ENCODE measurements at places on chromosomes 2 and 18.

DNA sequence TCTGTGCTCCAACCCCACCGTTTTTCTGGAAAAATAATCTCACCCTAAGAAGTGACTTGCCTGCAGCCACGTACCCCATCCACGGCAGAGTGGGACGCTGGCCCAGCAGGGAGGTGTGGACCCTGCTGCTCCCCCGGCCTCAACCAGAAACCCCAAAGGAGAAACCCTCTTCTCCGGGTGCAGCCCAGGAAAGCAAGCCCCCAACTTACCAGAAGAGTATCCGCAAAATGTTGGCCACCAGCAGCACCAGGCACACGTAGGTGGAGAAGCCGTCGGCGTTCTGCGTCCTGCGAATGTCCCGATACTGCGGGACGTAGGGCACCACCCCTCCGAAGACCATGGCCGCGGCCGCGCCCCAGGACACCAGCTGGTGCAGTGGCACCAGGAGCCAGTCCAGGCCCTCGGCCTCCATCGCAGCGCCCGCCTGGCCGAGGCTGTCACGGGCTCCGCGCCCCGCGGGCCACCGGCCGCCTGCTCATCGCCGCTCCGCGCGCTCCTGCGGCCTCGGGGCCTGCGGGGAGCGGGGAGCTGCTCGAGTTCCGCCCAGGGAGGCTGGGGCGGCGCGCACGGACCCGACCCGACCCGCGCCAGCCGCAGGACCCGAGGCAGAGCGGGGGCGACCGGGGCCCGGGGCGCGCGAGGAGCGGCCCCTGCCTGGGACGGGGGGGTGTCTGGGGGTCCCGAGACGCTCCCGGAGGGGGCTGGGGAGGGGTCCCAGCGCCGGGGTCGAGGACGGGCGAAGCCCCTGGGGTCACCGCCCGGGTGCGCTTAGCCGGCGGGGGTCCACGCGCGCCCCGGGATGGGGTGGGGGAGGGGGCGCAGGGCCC lies 725 bp downstream of the SLC66A2 start:
- DNase-seq, result no peak

DNA sequence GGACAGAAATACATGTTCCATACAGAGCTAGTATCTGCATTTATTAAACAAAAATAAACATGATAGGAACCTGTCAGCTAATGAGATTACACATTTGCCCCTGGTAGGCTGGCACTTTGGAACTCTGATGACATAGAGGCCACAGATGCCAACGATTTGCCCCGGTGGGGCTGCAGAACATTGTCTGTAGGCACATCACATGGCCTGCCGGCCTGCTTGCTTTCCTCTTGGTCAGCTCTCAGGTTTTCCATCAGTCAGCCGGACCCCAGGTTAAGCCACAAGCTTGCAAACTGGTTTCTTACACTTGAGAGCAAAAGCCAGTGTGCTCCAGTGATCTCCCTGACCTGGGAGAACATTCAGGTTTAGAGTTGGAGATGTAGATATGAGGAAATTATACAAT lies 60.3 kb downstream of the CRACDL start:
- DNase-seq, result no peak

- DNase-seq, result no peak
These were observed 291.6 kb downstream of the CMPK2 start for GRCh38 chr2:6574121-6574520.

- no peak for DNase-seq
These were observed 203.4 kb upstream of the TRIB2 start for GRCh38 chr2:12513339-12513738.

DNA sequence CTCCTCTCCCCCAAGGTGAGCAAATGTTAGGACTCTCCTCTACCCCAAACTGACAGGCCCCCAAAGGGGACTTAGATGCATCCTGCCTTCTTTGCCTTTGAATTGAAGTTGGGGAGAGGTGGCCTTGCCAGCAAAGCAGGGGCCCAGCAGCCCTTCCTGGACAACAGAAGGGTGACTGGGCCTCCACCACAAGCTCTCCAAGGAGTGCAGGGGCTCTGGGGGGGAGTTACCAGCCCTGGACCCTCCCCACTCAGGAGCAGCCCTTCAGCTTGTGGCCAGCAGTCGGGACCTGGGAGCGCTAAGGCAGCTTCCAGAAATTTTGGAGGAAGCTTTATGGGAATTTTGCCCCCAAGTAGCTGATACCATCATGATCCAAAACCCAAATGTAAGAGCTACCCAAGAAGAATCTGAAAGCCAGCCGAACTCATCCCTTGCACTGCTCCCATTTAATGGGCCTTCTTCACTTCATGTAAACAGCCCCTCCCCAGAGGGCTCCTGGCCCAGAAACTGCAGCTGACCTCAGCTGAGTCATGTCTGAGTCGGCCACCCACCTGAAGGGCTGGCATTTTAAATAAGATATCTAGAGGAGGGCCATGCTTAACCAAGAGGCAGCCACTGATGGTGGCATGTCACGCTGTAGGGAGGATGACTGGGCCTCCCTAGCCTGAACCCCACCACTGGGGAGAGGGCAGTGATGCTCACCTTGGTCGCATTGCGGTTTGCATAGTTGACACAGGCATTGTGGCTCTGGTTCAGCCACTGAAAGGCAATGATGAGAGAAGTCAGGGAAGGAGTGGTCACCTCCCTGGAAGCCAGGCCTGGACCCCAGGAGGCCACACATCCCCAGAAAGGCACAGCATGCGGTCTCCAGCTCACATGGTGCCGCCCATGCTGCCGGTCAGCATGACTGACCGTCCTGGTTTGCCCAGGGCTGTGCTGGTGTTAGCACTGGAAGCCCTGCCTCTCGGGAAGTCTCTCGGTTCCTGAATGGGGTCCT lies 71.5 kb downstream of the SFXN5 start:
- no peak for DNase-seq

DNA sequence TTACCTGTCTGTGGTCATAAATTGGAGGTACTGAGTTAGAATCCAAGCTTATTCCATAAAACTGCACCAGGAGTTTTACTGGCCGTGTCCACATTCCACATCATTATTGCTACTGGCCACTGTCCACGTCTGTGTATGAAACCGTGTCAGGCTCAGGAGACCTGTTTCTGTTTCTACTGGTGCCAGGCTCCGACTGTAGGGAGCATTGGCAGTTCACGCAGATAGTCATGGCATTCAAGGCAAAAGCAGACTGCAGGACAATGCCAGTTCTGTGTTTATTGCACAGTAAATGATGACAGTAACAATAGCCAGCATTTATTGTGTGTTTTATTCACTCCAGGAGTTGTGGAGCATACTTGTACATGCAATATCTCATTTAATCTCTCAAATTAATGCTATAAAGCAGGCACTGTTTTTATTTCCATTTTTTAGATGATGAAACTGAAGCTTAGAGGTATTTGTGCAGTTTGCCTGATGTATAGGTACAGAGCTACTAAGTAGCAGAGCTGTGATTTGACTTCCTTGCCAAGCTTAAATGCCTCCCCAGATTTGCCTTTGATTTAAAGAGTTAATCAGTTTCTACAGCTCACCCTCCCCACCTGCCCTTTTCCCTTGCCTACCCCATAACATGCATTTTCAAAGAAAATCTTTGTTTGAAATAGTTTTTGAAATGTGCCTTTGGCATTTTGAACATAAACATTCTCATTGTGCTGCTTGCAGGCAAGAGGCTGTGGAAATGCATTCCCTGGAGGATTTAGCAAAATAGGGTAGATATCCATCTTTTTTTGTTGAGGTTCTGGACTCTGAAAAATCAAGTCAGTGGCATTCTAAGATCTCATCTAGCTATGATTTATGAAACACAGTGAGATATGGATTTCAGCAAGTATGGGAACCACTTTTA lies 55.5 kb downstream of the MAP4K4 start:
- no peak for DNase-seq

- DNase-seq, result no peak
These were observed 38.8 kb upstream of the CAVIN2 start for GRCh38 chr2:191885650-191886049.
